Immature natural killer cell (primary cell): ENCODE measurements at places on chromosomes 12 and 14. TPM values are rescaled to one million over a fixed set of nuclear protein-coding genes. Genes with fewer than 3 reads are reported as not detected.

DNA sequence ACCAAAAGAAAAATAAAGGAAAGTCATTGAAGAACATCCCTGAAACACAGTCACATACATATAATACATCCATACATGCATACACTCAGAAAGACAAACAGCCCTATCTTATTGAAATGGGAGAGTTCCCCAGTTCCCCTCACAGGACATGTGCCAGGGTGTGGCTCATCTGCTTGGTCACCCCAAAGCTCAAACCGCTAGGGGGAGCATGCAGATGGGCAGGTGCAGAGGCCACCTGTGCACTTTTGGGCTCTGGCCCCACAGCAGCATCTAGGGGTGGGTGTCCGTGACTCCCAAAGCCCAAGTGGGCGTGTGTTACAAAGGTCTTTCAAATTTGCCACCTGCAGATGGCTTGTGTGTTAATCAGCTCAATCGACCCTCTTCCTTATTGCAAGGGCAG is 75.2 kb downstream of the CMAS start:
- no peak for DNase-seq

- DNase-seq = no peak
These were observed 304.7 kb downstream of the ADGRD1 start for GRCh38 chr12:131258398-131258797.

- no peak for DNase-seq
These were observed 10.1 kb upstream of the RASSF3 start for GRCh38 chr12:64600164-64600561.

- no peak for DNase-seq
These were observed 41.1 kb upstream of the CSRNP2 start for GRCh38 chr12:51124504-51124903.

GRCh38 chr12:130989391-130989790 is 35.7 kb downstream of the ADGRD1 start:
- DNase-seq = no peak

The TTC6 gene
- not detected for polyA plus RNA-seq

The SSTR1 gene
- polyA plus RNA-seq = not detected
